Activated CD4-positive, alpha-beta T cell treated with anti-CD3 and anti-CD28 coated beads, Interleukin-2, amount 50 U/mL, for 1 hour (primary cell): ENCODE measurements at places on chromosomes 2 and 18.

GRCh38 chr2:26567534-26567933, 73.6 kb downstream of the CIB4 start:
- no peak for DNase-seq

GRCh38 chr2:107466241-107466640, 360.5 kb upstream of the RGPD4 start:
- DNase-seq: no peak

GRCh38 chr2:1869987-1870386, 125.7 kb upstream of the PXDN start:
- DNase-seq: no peak

DNA sequence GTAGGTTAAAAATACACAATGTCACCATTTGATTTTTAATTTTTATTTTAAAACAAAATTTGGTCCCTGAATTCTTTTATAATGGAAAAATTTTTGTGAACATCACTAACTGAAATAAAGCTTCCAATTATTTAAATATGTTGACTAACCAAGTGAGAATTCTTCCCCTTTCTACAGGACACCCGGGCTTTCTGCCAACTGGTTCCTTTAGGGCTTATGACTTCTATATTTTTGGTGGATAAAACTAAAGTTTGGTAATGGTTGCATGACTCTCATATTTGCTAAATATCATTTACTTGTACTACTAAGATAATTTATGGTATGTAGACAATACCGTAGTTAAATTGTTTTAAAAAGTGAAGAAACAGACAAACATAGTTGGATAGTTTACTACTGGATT, 291.0 kb upstream of the DOK6 start:
- DNase-seq: no peak

GRCh38 chr2:216308576-216308975, 63.7 kb downstream of the MARCHF4 start:
- no peak for DNase-seq

GRCh38 chr2:18584608-18584954, 4.8 kb downstream of the NT5C1B start:
- no peak for DNase-seq

DNA sequence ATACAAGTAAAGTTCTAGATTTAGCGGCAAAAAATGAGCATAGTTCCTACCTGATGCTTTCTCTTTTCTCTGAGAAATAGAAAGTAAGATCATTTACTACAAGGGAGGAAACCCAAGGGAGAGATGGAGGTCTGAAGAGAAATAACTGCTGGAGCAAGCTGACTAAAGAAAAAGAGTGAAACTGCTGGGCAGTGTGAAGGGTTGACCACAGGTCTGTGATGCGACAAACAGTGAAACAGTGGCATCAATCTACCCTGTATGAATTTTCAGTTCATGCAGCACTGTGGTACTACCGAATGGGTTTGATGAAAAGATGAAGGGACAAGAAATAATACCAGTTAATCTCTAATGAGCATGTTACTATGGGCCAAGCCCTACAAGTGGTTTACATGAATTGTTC, 52.2 kb downstream of the CUL3 start:
- DNase-seq: no peak

DNA sequence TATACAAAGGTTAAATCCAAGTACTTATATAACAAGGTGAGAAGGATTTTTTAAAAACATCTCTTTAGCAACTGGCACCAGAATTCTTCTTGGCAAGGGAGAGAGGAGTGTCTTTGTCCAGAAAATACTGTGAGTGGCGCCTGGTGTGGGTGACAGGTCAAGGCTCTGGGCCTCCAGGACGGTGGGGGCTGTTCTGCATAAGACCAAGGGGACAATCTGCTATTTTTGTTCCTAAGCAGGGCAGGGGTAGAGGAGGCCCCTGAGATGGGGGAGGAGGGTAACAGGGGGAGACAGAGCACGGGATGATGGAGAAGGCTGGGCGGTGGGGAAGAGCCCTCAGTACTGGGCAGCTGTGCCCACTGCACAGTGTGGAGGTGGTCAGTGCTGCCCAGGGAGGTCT, 51.6 kb upstream of the TAF1B start:
- DNase-seq: no peak

GRCh38 chr2:2850218-2850755, 519.2 kb upstream of the MYT1L start:
- no peak for DNase-seq
